ENCODE measurements at places on chromosomes 4 and X.

DNA sequence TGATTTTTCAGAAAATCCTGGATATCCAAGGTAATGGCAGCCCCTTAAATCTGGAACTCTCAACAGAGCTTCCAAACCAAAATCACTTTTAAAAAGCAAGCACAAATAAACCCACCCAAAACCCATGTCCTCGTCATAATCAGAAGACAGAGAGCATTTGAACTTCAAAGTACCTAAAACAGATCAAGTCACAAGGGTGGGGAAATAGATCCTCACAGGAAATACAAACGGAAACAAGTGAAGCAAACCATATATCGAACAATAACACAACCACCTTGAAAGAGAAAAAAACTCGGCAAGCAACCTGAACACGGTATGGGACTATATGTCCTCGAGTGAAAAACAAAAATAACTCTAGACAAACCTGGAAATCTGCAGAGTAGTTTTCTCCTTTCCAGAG lies 15.9 kb upstream of the CCNQ start:
- DNase-seq, result no peak

DNA sequence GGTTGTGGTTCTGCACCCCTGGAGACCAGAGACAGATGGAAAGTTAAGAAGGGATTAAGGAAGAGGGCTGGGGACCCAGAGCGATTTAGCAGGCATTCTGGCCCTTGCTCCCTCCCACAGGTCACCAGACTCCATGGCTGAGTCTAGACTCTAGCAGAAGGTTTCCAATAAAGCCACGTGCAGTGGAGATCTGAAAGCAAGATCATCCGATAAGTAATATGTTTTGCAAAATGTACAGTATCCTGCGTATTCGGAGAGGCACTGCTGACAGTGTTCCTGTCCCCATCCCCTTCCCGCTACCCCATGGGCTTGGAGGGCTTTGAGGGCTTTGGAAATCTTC lies 531 bp upstream of the GPRIN3 start:
- no peak for DNase-seq

- DNase-seq, result no peak
Measured at GRCh38 chrX:44795945-44796450, 47.8 kb upstream of the DUSP21 start.

DNA sequence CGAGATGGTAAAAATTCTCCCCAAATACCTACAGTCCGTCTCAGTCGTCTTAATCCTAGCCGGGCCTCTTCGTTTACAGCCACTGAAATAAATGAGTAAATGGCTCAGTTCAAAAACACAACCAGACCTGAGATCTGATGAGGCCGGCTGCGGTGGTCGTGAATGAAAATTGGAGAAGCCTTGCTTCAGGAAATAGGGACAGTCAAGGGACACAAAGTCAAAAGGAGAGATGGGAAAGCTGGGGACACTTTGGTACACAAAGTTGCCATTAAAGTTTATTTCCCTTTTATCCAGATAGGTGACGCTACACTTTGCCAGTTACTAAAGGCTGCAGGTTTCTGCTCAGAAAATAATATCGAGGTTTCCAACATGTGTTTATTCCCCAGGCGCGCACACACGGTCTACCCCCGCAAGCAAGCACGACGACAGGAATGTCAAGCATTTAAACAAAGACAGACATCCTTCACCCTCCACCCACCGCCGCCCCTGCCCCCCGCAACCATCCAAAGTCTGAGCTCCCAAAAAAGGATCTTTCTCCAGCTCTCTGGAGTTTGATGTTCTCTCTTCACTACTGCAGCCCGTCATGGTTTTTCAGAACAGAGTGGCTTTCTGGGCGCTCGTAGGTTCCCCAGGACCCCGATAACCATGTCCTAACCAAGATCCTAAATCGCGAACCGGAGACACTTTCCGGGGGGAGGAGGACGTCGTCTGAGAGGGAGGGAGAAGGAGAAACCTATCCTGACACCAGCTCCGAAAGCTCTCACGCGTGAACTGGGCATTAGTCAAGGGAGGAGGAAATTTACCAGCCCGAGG lies 1.3 kb upstream of the PCDH7 start:
- no peak for DNase-seq

GRCh38 chr4:124945422-124945821 lies 232.9 kb upstream of the ANKRD50 start:
- no peak for DNase-seq

DNA sequence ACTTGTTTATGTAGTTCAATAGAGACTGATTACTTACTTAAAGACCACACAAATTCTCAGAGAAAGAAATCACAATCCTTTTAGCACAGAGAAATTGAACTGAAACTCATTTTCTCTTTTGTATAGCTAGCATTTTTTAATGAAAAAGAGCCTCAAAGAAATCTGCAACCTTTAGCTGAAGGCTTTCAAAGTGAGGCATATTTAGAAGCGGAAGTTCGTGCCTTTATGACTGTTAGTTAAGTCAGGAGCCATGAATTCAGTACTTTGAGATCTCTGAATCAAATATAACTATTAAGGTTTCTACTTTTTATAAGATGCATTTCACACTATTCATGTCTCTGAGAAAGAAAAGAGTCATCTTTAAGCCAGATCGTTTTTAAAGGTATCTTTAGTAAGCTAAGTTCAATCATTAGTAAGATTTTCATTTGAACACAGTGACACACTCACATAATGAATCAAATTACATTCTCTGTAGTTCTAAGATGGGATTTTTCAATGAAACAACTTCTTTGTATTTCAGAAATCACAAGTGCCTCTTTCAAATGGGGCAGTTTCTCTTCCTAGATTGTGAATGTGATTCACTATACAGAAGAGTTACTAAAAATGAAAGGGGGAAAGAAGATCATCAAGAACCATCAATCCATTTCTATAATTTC lies 61.4 kb downstream of the SMARCA1 start:
- no peak for DNase-seq

DNA sequence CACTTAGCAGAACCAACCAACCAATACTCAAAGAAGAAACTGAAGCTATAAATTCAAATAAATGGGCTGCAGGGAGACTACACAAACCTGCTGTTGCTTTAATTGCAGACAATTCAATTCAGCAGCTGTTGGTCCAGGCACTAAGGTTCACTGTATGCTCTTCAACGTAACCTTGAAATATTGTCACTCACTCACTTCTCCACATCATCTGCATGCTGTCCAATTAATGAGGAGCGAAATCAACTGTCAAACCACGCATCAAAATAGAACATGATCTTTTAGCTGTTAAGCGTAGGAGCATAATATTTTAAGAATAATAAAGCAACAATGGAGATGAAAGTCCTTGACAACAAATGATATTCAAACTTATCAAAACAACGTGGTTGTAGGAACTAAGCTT lies 17.0 kb downstream of the ENOX2 start:
- DNase-seq, result no peak

GRCh38 chr4:14917298-14917633 lies 85.0 kb upstream of the CPEB2 start:
- no peak for DNase-seq

- no peak for DNase-seq
Measured at GRCh38 chr4:23337292-23337691, 552.6 kb downstream of the PPARGC1A start.

GRCh38 chr4:85708468-85708867 lies 233.5 kb downstream of the ARHGAP24 start:
- DNase-seq, result no peak

DNA sequence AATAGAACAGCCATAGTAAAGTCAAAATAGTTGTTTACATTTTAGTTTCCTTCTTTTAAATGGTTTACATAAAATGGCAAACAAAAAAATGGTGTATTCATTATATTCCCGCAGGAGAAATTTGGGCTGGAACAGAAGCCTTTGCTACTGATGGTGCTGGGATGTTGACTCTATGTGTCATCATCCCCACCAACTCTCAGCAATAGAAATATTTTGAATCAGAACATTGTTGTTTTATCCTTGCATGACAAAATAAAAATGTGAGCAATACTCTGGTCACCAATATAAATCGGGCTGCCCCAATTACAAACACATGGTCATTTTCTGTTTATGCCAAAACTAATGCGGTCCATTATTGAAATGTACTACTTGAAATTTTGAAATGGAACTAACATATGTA lies 1131.6 kb upstream of the PCDH7 start:
- no peak for DNase-seq

- DNase-seq, result no peak
Measured at GRCh38 chr4:48203819-48204218, 65.8 kb downstream of the TEC start.

DNA sequence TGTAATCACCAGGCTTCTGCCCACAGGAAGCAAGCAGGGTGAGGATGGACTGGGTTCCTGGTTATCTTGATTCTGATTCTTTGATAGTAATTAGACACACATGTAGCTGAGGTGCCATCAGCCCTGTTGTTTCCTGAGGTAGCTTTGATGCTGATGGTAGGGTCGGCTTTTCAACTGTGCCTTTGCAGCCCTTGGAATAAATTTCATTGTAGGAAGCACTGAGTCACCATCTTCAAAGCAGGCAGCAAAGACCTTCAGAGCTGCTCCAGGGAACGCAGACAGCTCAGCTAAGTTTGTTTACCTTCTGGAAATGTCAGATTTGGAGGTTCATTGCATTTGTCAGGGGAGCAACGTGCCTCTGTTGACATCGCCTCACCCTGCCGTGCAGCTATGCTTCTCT lies 135.4 kb downstream of the ASMT start:
- DNase-seq, result no peak

- DNase-seq, result no peak
Measured at GRCh38 chr4:41145571-41146078, 68.7 kb downstream of the APBB2 start.

GRCh38 chr4:3313556-3314228 lies 20.9 kb downstream of the RGS12 start:
- DNase-seq, result no peak

DNA sequence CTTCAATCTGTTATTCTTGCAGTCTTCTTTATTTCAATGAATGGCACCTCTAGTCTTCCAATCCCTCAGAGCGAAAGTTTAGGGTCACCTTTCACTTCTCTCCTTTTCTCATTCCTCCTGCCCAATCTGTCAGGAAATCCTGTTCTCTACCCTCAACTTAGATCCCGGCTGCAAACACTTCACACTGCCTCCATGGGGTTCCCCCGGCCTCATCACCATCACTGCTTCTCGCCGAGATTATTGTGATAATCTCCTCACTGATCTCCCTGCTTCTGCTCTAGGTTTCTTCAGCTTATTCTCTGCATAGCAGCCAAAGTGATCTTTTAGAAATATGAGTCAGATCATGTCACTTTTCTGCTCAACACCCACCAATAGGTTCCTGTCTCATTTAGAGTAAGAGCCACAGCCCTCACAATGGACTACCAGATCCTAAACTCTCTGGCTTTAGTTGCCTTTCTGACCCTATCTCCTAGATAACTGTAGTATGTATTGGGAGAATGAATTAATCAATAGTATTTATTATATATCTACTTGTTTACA lies 43.6 kb upstream of the TBC1D9 start:
- no peak for DNase-seq

- DNase-seq, result no peak
Measured at GRCh38 chr4:95549246-95550114, 707 bp upstream of the UNC5C start.

DNA sequence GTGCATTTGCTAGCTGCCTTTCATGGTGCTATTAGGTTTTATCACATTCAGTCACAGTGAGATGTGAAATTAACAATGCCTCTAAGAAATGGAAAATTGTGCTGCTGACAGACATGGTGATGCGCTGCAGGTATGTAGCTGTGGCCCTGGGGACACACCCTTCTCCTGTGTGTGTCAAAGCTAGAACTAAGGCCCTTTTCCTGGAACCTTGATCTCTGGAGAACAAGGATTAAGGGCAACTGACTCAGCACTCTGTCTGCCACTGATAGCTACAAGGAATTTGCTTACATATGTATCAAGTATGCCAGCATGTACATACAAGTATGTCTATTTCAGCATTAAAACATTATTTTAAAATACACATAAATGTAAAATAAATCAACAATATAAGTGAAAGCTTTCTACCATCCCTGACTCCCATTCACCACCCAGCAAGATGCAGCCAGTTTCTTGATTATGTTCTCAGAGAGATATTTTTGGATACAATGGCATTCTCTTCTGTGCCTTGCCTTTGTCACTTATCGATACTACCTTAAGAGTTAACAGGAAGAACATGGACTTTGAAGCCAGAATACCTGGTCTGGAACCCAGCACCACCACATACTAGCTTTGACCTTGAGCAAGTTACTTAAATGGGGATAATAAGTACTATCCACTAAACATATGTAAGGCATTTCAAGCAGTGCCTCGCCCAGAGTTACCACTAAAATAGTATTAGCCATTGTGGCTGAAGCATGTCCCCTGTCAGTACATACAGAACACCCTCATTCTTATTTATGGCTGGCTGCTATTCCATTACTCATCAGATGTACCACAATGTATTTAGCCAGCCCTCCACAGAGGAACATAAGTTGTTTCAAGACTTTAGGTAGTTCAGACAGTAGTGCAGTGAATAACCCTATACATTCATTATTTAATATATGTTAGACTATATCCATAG lies 68.5 kb downstream of the NPNT start:
- DNase-seq, result no peak

DNA sequence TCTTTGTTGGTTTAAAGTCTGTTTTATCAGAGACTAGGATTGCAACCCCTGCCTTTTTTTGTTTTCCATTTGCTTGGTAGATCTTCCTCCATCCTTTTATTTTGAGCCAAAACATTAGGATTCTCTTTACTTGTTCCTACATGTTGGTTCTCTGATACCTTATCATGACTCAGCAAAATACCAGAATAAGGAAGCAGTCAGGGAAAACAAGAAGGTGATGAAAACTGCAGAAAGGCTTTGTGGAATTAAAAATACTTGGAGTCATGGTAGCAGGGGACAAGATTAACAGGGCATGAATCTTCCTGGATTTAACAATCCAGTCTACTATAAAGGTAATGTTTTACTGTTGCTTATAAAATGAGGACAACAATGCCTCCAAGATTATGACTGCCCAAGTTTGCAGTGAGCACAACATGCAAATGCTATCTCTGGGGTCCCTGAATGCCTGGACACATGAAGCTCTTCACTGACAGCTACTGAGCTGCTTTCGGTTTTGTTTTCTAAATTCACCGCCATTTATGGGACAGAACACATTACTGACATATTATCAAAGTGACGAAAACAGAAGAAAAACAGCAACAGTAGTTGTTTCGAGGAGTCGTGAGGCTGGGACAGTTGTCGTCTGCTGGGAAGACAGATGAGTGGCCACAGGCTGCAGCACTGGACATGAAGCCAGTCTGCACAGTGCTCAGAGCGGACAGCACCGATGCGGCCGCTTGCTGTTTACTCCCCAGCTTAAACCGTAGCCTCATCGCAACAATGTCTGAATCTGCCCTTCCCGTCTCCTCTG lies 174.5 kb upstream of the DKK2 start:
- no peak for DNase-seq

GRCh38 chr4:15563871-15564270 lies 91.3 kb downstream of the FBXL5 start:
- DNase-seq, result no peak

DNA sequence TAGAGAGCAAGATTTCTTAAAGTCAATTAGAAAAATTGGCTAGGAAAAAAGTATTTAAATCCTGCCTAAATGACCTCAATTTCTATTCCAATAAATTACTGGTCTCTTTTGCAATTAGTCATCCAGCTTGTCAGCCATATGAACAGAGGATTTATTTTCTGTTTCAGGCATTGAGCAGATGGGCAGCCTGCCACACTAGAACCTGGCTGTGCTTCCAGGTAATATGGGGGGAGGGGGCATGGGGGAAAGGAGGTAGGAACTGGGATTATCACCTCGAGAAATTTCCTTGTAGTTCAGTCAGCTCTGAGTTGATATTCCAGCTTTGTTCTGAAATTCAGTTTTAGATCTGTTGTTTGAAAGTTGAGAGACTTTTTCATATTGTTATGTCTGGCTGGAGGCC lies 206.3 kb upstream of the LCORL start:
- no peak for DNase-seq

GRCh38 chr4:10186228-10187214 lies 69.9 kb upstream of the WDR1 start:
- DNase-seq, result no peak

GRCh38 chr4:80210549-80210948 lies 13.2 kb downstream of the PRDM8 start:
- no peak for DNase-seq
